ENCODE measurements at places on chromosomes 11 and 22.

- no peak for DNase-seq
Measured at GRCh38 chr22:19533049-19533626, 8.9 kb upstream of the CLDN5 start.

DNA sequence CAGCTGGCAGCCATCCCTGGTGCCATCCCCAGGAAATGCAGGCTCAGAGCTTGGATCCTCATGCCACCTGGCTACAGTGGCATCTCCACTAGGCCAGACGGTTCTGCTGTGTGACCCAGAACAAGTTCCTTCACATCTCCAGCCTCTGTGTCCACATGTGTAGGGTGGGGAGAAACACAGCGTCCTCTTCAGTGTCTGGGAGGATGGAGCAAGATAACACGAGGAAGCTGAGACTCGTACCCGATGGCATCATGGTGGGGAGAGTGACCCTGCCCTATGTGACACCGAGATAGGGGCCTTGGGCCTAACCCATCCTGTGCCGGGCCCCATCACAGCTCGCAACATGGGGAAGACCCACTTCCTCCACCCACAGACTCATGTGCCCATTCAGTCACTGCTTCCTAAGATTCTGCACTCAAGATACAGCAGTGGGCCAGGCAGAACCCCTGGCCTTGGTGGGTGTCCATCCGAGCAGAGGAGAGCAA lies 78.5 kb downstream of the MORC2 start:
- DNase-seq = no peak

- no peak for DNase-seq
Measured at GRCh38 chr22:46104881-46105493, 45.3 kb upstream of the PPARA start.

DNA sequence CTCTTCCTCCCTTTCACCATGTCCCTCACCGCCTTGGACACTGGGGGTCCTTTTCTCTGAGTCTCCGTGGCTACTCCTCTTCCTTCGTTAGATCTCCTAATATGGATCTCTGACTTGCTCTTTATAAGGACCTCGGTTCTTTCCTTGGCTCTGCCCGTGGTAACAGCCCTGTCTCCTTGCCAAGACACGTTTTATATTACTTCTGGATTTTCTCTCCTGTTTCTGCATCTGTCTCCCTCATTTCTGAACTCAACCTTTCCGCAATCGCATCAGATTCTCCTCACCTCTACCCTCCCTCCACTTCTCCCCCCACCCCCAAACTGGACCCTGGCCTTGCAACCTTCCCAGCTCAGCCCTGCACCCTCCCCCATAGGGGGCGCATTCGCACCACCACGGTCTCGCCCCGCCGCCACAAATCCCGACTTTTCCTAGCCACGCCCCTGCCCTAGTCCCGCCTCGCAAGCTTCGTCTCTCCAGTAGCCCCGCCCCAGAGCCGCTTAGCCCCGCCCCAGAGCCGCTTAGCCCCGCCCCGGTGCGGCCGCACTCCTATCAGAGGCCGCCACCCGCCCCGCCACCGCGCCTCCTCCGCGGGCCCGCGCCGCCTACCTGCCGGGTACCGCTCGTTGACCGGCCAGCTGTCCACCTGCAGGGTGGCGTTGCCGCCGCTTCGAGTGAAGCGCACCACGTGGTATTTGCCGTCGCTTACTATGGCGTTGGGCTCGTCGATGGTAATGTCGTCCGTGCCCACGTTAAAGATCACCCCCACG lies 39.0 kb downstream of the SLC22A12 start:
- DNase-seq = no peak

GRCh38 chr11:128904656-128905344 lies 13.6 kb downstream of the KCNJ5 start:
- peak; percentile 21 for DNase-seq

GRCh38 chr11:26753723-26754504 lies 32.1 kb upstream of the SLC5A12 start:
- peak; percentile 92 for DNase-seq

DNA sequence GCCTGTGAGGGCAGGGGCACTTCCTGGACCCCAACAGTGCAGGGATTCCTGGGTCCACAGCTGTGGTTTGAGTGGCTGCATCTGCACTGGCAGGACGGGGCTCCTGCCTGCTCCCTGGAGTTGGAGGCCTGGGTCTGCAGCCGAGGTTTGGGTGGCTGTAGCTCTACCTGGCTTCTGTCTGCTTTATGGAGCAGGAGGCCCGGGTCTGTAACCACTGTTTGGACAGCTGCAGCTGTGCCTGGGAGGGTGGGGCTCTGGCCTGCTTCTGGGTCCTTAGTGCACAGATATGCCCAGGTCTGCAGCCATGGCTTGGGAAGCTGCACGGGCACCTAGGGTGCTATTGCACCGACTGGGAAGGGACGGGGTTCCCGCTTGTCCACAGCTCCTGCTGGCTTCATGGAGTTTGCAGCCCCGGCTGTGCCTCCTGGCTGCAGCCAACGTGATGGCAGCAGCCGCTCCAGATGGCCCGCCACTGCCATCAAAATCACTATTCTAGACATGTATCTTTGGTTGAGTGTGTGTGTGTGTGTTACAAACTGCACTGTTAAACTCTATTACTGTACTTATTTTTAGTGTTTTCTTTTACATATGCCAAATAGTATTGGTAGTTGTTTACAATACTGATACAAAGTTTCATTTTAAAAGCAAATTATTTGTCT lies 412.3 kb upstream of the KIRREL3 start:
- DNase-seq = no peak
